ENCODE measurements at places on chromosomes 6 and 20. TPM values are rescaled to one million over a fixed set of nuclear protein-coding genes. Genes with fewer than 3 reads are reported as not detected.

GRCh38 chr20:36607586-36608387 lies 2.2 kb downstream of the RAB5IF start:
- DNase-seq = no peak

ZBTB46 gene
- 0.03 TPM for polyA plus RNA-seq

FRK gene
- polyA plus RNA-seq = not detected

ZBTB12 gene
- 0.09 TPM for polyA plus RNA-seq

TMC2 gene
- polyA plus RNA-seq = not detected
